ENCODE measurements at places on chromosomes 4 and X. TPM values are rescaled to one million over a fixed set of nuclear protein-coding genes. Genes with fewer than 3 reads are reported as not detected.

Gene NAA11
- total RNA-seq, result not detected

Gene GLRA3
- not detected for total RNA-seq

Gene FAM114A1
- 1.6 TPM for total RNA-seq

Gene FRAS1
- not detected for total RNA-seq

Gene IL3RA
- total RNA-seq, result 7.9 TPM

Gene PCDH10
- total RNA-seq, result not detected

Gene BMX
- total RNA-seq, result not detected

Gene MAML3
- 1.1 TPM for total RNA-seq

Gene FAM9B
- not detected for total RNA-seq

Gene SLC7A11
- 1.1 TPM for total RNA-seq

Gene MAGEA9B
- not detected for total RNA-seq

Gene NUDT10
- 0.35 TPM for total RNA-seq

Gene PHKA2
- total RNA-seq, result 28.6 TPM

Gene BEND2
- not detected for total RNA-seq

Gene SHROOM2
- not detected for total RNA-seq

Gene TAF7L
- not detected for total RNA-seq

Gene POU4F2
- not detected for total RNA-seq

Gene AMOT
- total RNA-seq, result 0.71 TPM

Gene MMRN1
- total RNA-seq, result 0.96 TPM

Gene TRMT10A
- 8.5 TPM for total RNA-seq

Gene AP1S2
- 39.7 TPM for total RNA-seq

Gene CACNA1F
- total RNA-seq, result 0.50 TPM

Gene NPY5R
- total RNA-seq, result not detected

Gene CLOCK
- total RNA-seq, result 7.3 TPM

Gene ESX1
- not detected for total RNA-seq

Gene PSAPL1
- not detected for total RNA-seq

Gene SMIM43
- total RNA-seq, result not detected
